SK-N-DZ (cell line): ENCODE measurements at places on chromosomes 12 and 14.
A peak's percentile ranks its signal among the peaks of the same experiment; 100 is the strongest.

DNA sequence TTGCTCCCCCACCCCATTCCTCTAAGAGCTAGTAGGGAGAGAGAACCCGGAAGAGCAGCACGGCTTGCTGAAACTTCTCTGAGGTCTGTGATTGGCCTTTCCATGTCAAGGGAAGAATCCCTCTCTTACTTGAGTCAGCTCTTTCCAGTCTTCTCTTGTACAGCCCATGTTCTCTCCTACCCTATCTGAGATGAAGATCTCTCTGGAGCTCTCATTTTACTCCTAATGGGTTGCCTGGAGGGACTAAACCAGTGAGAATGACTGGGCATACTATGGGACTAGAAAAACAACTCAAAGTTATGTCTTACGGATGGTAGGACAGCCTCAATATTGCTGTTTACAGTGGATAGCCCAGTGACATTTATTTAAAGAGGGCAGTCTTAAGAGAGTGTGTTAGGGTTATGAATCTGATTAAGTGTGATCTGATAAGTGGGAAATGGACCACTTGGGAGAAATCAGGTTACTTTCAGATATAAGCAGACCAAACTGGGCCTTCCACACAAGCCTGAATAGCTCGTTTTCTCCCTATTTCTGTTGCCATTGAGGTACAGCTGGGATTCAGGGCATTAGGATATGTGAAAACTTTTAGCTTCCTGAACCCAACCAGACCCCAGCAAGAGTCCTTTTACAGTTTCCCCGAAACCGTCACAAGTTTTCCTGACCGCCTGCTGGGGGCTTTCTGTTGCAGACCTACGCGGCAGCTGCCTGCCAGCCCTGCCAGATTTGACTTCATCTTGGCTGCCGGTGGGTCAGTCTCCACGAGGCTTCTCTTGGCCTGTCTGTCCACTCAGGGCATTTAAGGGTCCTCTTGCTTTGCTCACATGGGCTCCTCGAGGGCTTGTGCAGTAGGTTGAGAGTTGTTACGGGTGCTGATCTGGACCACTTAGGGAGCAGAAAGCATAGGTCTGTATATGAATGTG is 16.9 kb downstream of the ETV6 start:
- DNase-seq: peak; percentile 60

DNA sequence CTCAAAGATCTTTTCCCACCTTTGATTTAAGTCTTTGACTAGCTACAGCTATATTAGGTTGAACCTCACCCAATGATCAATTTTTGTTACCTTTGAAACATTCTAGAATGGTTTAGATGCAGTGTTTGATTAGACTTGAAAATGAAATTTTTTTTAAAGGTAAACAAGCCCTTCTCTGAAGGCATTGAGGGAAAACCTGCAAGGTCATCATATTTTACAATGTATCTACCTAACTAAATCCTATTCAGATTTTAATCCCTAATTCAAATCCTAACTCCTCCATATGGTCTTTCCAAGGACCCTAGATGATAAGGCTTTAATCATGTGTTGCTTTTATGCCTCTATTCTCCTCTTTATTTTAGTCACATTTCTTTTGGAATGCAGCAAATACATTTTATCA is 95.4 kb downstream of the ALG10B start:
- DNase-seq: no peak

- DNase-seq: no peak
Observed at GRCh38 chr12:131589221-131589897, 121.5 kb upstream of the SFSWAP start.

GRCh38 chr12:124449623-124450375 is 117.6 kb downstream of the NCOR2 start:
- DNase-seq: no peak

DNA sequence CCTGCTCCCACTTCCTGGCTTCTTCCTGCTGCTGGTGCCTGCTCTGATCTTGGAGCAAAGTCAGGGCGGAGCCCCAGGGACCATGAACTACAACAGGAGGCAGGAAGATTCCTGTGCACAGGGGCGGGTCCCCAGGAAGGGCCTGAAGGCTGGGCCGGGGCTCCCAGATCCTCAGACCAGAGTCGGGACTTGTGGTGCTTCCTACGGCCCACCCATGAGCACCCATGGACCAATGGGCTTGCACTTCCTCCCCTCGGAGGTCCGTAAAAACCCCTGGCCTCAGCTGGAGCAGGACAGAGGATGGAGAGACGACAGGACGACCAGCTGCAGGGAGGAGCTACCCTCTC is 1287.1 kb downstream of the TMEM121 start:
- DNase-seq: no peak

- peak; percentile 27 for DNase-seq
Observed at GRCh38 chr12:80935111-80935510, 2.6 kb downstream of the LIN7A start.

DNA sequence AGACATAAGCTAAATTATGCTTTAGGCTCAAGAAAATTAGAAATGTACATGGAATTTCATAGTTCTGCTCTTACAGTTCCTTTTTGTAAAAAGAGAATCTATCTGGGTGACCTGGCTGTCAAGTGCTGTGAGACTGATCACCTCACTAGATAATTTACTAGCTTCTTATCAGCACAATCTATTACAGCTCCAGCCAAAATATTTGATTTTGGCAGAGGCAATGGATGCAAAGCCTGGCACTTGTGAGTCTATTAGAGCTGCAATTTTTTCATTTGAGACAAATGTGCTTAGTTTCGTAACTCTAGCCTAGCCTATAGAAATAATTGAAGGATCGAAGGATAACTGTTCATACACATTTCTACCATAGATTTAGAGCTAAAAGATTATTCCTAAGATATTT is 927.5 kb downstream of the SLC6A15 start:
- no peak for DNase-seq

DNA sequence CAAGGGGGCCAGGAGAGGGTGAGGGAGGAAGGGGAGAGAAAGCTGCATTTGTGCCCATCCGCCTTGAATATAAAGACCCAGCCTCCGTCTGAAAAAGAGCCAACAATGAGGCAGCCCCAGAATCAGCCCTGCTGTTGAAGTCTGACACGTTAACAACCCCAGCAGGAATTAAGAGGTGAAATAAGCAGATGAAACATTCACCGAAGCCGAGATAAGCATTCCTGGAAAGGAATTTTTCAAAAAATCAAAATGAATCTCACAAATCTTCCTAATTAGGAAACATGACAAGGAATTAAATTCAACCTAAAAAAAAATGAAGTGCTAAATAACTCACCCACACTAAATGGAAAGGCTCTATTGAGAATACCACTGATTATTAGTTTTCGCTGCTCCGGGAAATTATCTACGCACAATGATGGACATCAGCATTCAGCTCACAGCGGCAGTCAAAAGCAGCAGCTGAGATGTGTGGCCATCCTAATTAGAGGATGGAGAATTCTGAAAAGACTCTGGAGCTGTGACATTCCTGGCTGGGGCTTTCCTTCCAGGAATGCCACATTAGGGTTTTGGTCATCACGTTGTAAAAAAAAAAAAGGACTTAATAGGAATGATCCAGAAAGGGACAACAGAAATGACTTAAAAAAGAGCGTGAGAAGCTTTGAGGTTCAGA is 8.2 kb upstream of the PARP11 start:
- DNase-seq: no peak

DNA sequence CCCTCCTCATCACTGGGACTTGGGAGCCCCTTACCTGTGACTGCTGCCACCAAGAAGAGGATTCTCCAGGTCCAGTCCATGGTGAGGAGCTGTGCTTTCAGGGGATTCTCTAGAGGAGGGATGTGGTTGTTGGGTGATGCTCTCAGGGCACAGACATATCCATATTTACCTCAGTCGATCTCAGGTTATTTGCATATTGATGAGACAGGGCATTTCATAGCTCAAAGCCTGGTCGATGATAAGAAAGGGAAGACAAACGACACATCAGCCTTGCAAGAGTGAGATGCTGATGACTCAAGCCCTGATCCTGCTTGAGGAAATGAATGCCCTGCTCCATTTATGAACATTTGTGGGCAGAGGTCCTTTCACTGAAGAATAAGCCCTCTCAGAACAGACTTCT is 981.0 kb downstream of the TMEM121 start:
- no peak for DNase-seq

- DNase-seq: no peak
Observed at GRCh38 chr14:54267172-54267571, 129.6 kb upstream of the CDKN3 start.

- no peak for DNase-seq
Observed at GRCh38 chr12:116613256-116613655, 54.1 kb downstream of the MAP1LC3B2 start.

GRCh38 chr12:33771889-33772288 is 250.4 kb upstream of the ALG10 start:
- DNase-seq: no peak

- DNase-seq: no peak
Observed at GRCh38 chr14:100082723-100083122, 17.5 kb downstream of the EVL start.

GRCh38 chr14:68306934-68307789 is 485.7 kb downstream of the ZFP36L1 start:
- DNase-seq: peak; percentile 56

DNA sequence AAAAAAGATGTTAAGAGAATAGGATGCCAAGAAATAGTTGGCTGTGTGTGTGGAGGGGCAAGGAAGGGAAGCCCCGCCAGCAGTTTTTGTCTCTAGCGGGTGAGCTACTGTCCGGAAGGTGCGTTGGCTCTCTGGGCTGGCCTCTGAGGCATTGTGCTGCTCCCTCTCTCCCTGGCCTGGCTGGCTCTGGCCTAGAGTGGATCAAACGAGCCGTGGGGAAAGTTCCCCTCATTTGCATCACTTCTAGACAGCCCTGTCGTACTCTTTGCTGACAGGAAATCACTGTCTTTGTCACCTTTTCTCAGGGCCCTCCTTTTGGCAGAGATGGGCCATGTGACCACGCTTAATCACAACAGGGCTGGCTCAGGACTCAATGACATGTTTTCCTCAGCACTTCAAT is 236.1 kb upstream of the NPAS3 start:
- DNase-seq: no peak

GRCh38 chr14:59281609-59282377 is 93.3 kb downstream of the DAAM1 start:
- no peak for DNase-seq

GRCh38 chr12:50598321-50598862 is 93.6 kb downstream of the DIP2B start:
- no peak for DNase-seq

DNA sequence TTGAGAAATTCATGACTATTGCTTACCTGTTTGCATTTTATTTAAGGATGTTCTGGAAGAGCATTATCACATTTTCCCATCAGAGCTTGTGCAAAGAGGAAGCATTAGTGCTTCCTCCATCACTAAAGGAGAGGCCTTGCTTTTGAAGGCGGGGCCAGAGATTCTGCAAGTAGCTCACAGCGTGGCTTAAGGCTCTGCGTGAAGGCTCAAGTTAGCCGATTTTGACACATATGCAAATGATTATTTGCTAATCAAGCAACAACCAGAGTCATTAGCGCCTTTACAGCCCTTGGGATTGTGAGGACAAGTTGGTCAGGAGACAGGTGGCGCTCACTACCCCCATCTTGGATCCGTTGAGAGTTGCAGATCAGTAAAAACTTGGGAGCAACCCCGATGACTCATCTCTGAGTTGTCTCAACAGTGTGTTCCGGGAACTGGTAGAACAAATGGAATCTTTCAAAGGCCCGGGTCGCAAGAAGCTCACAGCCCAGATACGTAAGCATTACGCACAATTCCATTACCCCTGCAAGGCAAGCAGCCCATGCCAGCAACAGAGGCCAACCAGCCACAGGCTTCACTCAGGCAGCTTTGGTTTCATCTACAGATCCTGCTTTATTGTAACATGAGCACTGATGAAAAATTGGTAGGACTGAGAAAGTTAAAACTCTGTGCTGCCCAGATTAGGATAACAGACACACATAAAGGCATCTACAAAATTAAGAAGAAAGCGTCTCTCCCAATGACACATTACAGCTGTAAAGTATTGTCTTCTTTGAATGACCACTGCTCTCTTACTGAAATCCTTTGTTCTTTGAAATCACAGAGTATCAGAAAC is 34.9 kb upstream of the SPTSSA start:
- no peak for DNase-seq

- no peak for DNase-seq
Observed at GRCh38 chr12:42963988-42964387, 374.4 kb upstream of the PRICKLE1 start.

GRCh38 chr12:3557791-3558620 is 67.0 kb downstream of the PRMT8 start:
- no peak for DNase-seq

DNA sequence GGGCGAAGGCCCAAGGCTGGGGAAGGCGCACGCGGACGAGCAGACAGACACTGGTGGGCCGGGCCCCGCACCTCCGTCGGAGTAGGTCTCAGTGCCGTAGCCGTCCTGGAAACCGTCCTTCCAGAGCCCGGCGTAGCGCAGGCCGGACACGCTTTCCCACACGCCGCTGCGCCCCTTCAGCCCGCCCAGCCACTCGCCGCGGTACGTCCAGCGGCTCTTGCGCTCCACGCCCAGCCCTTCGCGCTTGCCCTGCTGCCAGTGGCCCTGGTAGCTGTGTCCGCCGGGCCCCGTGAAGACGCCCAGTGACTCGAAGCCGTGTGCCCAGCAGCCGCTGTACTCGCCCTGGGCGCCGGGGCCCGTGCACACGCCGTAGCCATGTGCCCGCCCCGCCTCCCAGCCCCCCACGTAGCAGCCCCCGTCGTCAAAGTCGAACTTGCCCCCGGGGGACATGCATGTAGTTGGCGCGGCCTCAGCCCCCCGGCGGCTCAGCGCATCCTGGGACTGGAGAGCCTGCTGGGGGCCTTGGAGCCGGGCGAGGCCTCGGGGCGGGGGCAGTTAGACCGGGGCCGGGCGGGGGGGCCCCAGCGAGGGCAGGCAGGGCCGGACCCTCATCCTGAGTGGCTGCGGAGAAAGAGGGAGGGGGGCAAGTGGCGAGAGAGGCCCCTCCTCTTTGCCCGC is 1.4 kb downstream of the JPH4 start:
- peak; percentile 48 for DNase-seq

DNA sequence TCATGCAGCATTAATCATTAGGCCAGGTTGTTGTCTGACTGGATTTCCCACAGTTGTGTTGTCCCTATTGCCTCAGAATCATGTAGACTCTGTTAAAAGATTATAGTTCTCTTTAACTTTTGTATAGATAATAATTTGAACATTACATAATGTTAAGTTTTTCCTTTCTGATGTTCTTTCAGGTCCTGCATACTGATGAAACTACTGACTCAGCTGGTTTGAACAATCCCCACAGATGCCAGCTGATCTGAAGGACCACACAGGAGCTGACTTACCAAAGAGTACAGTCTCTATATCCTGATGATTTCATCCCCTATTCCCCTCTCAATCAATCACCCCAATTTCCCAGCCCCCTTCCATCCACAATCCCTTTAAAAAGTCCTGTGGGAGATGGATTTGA is 341.2 kb upstream of the MGAT4C start:
- no peak for DNase-seq

DNA sequence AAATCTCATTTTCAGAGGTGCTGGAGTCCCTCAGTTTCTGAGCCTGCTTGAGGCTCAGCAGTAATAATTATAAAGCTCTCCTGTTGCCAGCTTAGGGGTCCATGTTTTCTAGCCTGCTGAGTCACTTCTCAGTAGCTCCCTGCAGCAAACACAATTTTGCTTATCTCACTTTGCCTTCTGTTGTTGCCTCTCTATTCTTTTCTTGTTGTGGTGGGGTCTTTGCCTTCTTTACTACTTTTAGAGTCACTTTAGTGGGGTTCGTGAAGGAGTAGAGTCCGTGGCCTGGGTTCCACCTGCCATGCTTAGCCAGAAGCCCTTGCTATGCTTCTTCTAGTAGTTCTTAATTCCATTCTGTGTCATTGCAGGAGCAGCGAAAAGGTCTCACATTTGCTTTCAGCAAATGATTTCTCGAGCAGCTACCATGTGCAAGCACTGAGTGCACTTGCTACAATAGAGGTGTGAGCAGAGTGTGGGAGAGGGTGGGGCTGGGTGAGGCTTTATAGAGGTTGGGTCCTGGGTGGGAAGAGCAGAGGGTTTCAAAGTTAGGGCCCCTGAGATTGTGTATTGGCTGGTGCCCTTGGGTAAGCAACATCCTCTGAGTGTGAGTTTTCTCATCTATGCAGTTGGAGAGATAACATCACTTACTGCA is 114.3 kb downstream of the ADCK1 start:
- DNase-seq: no peak
